ENCODE measurements at places on chromosomes 7 and 10.
A peak's percentile ranks its signal among the peaks of the same experiment; 100 is the strongest.

DNA sequence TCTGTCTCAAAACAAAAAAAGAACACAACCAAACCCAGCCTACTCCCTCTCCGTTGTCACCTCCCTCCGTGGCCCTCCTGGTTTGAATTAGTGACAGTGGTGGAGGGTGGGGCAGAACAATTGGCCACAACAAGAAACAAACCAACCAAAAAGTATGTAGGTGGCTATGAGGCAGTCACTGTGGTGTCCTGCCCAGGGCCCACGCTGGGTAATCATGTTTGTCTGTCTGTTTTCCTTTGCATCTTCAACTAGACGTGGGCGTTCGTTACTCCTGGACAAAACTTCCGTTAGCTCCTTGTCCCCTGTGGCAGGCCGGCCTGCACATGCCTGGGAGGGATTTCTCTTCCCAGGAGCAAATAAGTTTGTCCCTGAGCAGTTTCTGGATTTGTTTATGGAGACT is 78.4 kb downstream of the XRCC2 start:
- DNase-seq = no peak

- DNase-seq = no peak
Measured at GRCh38 chr10:128522551-128523308, 396.5 kb upstream of the MKI67 start.

DNA sequence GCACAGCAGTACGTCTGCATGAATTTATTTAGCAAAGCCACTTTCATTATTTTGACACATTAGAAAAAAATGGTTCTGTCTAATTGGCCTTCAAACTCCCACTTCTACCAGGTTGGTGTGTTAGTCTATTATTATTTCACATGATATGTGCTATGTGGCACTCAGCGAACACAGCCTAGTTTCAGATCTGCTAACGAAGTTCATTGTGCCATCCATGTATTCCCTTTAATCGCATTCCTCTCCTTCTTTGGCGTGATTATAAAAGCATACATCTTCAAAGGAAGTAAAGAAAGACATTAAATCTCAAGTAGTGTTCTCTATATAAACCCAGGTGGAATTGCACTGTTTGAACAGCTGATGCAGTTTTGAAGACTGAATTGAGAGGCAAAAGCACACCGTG is 96.4 kb upstream of the CACNA2D1 start:
- DNase-seq = no peak

DNA sequence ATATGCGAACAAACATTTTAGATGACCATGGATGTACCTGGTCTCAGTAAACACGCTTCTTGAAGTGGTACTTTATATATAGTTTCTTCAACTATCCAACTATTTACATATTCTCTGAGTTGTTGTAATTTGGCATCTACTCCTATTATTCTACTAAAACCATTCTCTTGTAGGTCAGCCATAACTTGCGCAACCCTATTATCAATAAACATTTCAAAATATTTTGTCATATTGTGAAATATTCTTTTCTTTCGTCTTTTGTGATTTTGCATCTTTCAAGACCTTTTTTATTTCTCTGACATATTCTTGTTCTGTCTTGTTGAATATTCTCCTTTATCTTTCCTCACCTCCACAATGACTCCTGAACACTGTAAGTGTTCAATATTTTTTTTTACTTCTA is 753.3 kb downstream of the NXPH1 start:
- DNase-seq = no peak

DNA sequence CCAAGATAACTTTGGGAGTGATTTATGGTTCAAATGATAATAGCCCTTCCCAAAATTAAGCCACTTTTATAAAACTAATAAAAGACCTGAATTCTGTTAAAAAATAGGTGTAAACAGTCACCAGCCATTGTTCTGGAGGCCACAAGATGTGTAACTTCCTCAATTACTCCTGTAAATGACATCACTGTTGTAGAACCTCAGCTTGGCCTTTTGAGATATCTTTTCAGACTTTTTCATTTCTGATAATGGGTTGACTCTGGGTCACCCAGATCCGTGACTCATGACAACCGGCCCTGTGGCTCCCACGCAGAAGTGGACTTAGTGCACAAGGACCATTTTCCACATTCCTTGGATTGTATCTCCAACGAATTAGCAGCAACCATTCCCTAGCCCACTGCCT is 106.6 kb downstream of the DKK1 start:
- peak; percentile 9 for DNase-seq

GRCh38 chr7:2978408-2978807 is 65.3 kb downstream of the CARD11 start:
- DNase-seq = peak; percentile 12

DNA sequence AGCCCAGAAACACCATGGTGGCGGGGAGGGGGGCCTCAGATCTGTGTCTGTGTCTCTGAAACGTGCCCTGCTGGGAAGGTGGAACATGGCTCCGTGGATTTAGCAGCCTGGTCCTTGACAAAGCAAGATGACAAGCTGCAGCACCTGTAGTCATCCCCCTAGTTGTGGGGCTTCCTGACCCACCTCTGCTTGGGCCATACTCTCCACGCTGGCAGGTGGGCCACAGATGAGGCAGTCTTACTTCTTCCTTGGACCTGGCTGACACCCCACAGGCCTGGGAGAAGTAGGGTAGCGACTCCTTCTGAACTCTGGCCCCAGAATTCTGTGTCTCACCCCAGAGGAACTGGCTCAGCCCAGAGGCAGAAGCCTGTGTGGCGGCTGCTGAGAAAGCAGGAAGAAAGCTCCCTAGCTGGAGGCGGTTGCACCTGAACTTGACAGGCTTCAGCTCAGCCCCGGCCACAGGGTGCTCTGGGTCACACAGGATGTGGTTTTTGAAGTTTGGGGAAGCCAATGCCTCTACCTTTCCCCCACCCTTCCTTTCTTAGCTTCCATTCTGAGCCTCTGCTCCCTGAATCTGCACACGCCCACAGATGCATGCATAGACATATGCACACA is 113.9 kb downstream of the ABLIM1 start:
- DNase-seq = no peak

GRCh38 chr7:33511778-33512177 is 382.4 kb downstream of the BBS9 start:
- DNase-seq = no peak

GRCh38 chr7:35839860-35840854 is 39.3 kb downstream of the SEPTIN7 start:
- peak; percentile 20 for DNase-seq

DNA sequence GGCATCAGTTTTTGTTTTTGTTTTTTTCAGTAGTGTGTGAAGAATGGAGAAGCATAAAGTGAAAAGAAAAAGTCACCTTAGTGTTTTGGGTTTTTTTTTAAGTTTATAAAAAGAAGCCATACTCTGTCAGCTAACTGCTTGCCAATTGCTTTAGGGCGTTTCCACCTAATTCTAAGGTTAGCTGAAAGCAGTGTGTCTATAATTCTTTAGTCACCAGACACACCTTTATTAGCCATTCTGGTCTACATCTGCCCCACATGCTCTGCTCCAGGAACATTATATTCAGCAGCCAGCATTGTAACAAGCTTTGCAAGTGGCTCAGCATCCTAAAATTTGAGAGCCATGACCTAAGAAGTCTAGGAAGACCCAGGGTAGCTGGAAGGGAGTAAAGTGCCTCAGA is 14.1 kb upstream of the SLC16A12 start:
- no peak for DNase-seq

- DNase-seq = no peak
Measured at GRCh38 chr10:121375172-121375571, 223.1 kb downstream of the FGFR2 start.

DNA sequence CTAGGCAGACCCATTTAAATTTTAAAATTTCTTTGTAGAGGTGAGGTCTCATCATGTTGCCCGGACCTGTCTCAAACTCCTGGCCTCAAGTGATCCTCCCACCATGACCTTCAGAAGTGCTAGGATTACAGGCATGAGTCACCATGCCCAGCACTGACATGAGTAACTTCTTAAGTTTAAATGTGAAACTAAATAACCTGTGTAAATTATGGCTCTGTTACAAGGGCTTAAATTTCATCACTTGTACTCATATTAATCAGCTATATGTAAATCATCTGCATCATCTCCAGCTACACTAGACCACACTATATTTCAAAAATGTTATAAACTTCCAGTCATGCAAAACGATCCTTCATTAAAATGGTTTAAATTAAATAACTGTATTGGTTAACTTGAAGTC is 56.1 kb downstream of the ATAD1 start:
- peak; percentile 39 for DNase-seq

- no peak for DNase-seq
Measured at GRCh38 chr10:133267829-133268228, 8.8 kb downstream of the ADAM8 start.

DNA sequence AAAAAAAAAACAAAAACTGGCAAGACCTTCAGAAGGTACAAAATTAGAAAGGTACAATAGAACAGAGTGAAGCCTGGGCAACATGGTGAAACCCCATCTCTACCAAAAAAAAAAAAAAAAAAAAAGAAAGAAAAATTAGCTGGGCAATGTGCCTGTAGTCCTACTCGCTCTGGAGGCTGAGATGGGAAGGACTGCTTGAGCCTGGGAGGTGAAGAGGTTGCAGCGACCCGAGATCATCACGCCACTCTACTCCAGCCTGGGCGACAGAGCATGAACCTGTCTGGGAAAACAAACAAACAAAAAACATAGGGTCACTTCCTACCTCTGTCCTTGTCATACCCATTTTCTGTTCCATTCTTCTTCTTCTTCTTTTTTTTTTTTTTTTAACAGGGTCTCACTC is 45.6 kb upstream of the DLG5 start:
- no peak for DNase-seq

DNA sequence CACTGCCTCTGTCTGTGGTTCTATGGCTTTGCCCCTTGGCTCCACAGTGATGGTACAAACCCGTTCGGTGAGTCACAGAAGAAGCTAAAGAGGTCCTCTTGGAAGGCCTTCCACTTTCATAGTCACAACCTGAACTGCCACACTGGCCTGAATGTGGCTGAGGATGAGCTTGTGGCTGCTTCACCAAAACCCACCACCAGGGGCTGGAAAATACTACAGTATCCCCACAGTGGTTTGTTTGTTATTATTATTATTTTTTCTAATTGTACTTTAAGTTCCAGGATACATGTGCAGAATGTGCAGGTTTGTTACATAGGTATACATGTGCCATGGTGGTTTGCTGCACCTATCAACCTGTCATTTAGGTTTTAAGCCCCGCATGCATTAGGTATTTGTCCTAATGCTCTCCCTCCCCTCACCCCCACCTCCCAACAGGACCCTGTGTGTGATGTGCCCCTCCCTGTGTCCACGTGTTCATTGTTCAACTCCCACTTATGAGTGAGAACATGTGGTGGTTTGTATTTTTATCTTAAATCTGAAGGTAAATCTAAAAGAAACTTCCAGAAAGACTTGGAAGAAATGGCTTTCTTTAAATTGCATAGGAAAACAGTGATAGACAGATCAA is 160.8 kb upstream of the NPSR1 start:
- DNase-seq = no peak

GRCh38 chr10:99917963-99918825 is 91.6 kb downstream of the DNMBP start:
- DNase-seq = peak; percentile 85

DNA sequence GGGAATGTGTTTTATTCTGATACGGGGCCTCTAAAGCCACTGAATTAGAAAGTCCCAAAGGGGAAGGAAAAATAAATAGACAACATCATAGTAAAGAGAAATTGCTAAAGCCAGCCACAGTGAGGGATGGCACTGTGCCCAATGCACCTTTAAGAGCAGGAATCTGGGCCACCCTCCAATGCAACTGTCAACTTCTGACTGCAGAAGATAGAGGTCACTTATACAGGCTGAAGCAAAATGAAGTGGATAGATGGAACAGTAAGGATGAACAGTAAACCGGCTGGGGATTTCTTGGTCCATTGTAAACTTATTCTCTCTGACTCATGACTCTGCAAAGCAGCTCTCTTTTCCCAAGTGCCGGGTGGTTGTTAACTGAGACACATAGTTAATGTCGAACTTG is 54.0 kb upstream of the KCNIP2 start:
- DNase-seq = peak; percentile 66

DNA sequence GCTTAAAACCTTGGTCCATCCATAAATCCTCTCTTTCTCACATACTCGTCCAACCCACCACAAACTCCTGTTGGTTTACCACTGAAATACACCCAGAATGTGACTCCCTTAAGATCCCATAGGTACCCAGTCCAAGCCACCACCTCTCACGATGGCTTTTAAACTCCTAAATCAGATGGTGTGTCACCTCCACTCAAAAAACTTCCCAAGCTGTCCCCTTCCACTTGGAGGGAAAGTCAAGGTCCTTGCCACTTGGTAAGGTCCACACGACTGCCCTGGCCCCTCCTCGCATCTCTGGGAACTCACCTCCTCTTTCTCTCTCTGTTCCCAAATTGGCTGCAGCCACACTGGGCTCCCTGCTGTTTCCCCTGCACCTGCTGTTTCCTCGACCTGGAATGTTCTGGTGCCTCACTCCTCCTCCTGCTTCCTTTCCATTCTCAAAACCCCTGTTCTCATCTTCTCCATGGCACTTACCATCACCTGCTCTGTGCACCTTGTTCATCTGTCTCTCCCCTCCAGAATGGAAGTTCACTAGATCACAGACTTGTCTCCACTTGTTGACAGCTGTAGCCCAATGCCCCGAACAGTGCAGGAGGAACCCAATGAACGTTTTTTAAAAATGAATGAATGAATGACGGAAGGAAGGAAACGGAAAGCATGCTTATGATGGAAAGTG is 23.0 kb downstream of the ZFAND2A start:
- no peak for DNase-seq

- peak; percentile 2 for DNase-seq
Measured at GRCh38 chr10:2340831-2341647, 603.7 kb upstream of the ADARB2 start.

DNA sequence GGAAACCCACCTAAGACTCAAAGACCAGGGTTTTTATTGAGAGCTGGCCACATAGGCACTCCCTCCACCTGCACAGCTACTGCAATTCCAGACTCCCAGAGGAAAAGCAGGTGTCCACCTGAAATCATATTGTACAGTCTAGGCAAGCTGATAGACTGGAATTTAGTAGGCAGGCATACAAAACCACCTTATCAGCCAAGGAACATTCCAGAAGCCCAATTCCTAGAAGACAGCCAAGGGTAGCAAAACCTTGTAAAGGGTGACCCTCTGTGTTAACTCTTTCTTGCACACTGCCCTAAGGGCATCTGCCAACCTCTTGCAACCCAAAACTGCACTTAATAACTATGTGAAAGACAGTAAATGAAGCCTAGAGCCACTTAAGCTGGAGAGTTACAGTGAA is 5.3 kb downstream of the TMEM176A start:
- DNase-seq = no peak

DNA sequence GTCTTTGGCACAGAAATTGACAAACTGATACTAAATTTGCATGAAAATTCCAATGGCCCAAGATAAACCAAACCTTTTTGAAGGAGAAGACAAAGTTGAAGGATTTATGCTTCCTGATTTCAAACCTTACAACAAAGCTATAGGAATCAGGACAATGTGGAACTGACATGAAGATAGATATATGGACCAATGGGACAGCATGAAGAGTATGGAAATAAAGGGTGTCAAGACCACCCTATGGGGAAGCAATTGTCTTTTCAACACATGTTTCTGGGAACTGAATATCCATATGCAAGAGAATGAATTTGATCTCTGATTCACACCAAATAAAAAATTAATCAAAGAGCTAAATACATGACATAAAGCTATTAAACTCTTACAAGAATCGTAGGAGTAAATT is 77.2 kb upstream of the ADARB2 start:
- no peak for DNase-seq

All from astrocyte of the hippocampus (primary cell).